NCI-H1930 (cell line): ENCODE measurements at places on chromosomes 11 and 22.

GRCh38 chr11:46307785-46308341 lies 30.4 kb downstream of the CREB3L1 start:
- DNase-seq: no peak

- DNase-seq: no peak
Measured at GRCh38 chr11:115267871-115268270, 236.3 kb downstream of the CADM1 start.

DNA sequence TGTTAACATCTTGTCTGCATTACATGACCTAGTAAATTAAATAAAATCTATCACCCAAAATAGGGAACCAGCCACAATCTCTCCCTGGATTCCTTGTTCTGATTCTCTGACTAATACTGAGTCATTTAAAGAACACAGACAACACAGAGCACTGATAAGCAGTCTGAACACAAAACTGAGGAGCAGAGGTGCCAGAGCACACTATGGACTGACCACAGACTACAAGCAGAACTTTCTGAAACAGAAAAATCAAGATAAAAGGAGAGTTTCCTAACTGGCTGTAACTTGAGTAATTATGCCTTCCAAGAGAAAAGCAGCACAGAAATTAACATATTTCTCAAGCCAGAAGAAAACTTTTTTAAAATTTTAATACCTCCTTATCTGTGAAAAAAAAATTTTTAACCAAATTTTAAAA lies 128.8 kb downstream of the SGSM3 start:
- no peak for DNase-seq

DNA sequence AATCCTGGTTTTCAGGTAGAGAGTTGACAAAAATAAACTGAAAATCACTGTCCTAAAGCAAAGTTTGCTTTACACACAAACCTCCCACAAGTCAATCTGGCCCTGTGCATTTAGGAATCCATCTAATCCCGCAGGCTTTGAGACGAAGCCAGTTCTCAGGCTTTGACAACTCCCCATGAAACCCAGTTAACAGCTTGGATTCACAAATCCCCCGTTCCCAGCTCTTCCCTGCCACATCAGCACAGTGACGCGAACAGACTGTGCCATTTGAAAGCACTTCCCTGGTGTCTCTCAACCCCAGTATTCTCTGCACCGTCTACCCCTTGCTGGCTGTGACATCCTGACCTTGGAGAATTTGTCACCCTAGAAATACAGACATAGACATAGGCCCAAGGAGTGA lies 117.8 kb downstream of the OPCML start:
- no peak for DNase-seq

DNA sequence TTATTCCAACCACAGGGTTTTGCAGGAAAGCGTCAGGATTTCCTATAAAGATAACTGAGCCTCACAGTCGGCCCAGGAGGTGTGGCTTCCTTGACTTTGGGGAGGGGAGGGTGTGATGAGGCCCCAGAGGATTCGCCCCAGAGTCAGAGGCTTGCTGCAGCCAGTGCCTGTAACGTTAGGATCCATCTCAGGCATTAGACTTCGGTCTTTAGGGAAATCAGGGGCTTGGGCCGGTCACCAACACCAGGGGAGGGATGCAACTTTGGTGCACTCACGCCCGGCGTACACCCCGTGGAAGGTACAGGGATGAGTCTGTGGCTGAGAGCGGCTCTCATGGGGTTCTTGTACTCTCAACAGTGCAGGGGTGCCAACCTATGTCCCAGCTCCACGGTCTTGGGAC lies 5.7 kb upstream of the ANO1 start:
- no peak for DNase-seq
